Stimulated activated CD4-positive, alpha-beta T cell treated with anti-CD3 and anti-CD28 coated beads, TNF-alpha, amount 100 ng/mL, for 1 hour (primary cell): ENCODE measurements at places on chromosomes 7 and 10.

DNA sequence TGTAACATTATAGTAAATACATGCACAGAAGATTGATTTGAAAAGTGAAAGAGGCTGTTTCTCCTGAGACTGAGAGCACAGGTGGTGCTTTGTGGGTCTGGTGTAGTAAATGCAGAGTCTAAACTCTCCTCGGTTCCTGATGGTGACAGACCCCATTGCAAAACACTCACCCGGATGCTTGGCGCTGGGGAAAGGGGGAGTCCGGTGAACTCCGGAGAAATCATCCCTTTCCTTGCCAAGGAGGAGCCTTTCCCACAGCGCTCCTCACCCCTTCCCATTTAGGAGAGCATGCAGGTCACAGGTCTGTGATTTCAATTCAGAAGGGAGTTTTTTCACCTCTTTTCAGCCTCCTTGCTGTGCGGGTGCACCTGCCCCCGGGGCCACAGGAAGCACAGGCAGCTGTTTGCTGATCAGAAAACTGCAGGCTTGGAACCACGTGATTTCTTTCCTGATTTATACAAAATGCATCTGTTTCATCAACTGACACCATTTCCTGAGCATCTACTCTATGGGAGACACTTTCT is 75.6 kb upstream of the LYZL2 start:
- no peak for DNase-seq

- no peak for DNase-seq
Observed at GRCh38 chr7:141974831-141975230, 1.3 kb upstream of the TAS2R38 start.

DNA sequence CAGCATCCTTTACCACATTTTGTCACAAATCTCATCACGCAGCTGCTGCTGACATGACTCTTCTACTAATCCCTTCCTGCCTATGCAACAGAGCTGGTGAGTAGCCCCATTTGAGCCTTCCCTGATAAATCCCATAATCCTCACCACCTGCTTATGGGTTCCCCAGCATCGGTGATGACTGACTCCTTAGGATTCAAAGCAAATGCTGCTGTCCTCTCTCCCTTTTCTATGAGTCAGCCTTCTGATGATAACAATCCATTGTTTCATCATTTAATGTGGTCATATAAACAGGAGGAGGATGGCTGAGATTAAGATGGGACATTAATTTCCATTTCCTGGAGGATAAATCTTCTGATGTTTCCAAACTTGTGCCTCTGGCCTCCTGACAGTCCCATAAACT is 73.4 kb downstream of the SORCS1 start:
- DNase-seq: no peak

- no peak for DNase-seq
Observed at GRCh38 chr7:55189146-55189766, 170.4 kb downstream of the EGFR start.
